ENCODE measurements at places on chromosomes 4 and X.

GRCh38 chrX:82626978-82627377, 881.1 kb upstream of the POU3F4 start:
- no peak for DNase-seq

- no peak for DNase-seq
These were observed 345.8 kb upstream of the SPANXN1 start for GRCh38 chrX:144901521-144901920.

GRCh38 chrX:110561034-110561433, 202.4 kb downstream of the RTL9 start:
- DNase-seq, result no peak

- DNase-seq, result no peak
These were observed 27.9 kb downstream of the PROM1 start for GRCh38 chr4:16055873-16056272.

GRCh38 chr4:925171-925570, 6.9 kb downstream of the GAK start:
- DNase-seq, result no peak

GRCh38 chr4:161247831-161248230, 916.0 kb downstream of the FSTL5 start:
- DNase-seq, result peak; percentile 5

DNA sequence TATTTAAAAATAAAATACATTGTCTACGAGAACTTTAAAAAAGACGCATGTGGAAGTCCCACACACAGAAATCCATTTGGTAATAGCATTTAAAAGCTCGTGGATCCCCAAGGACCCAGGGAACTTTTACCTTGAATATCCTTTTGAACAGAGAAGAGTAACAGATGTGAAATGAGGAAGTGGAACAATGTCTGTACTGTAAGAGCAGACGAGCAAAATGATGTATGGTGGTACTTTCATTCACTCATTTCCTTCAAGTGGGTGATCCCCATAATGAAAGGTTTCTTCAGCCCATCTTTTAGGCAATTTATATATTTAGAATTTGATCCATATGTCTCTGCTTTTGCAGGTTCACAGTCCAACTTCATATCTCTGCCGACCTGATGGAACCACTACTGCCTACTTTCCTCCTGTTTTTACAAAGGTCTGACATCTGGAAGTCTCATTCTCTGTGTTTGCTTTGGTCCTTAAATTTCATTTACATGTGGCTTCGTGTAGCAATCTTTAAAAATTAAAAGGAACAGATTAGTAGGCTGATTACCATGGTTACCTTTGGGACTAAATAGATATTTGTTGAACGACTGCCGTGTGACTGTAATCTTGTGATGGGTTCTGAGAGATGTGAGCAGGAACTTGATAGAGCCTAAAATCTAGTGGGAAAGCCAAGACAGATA, 188.4 kb downstream of the PALLD start:
- DNase-seq, result peak; percentile 6

- DNase-seq, result no peak
These were observed 21.5 kb downstream of the FRMPD4 start for GRCh38 chrX:12159799-12160198.

- DNase-seq, result no peak
These were observed 33.0 kb downstream of the MOB1B start for GRCh38 chr4:70935038-70935695.

GRCh38 chr4:32485956-32486355, 1765.8 kb downstream of the PCDH7 start:
- DNase-seq, result peak; percentile 10

GRCh38 chr4:173171987-173172386, 3.4 kb downstream of the GALNT7 start:
- no peak for DNase-seq

DNA sequence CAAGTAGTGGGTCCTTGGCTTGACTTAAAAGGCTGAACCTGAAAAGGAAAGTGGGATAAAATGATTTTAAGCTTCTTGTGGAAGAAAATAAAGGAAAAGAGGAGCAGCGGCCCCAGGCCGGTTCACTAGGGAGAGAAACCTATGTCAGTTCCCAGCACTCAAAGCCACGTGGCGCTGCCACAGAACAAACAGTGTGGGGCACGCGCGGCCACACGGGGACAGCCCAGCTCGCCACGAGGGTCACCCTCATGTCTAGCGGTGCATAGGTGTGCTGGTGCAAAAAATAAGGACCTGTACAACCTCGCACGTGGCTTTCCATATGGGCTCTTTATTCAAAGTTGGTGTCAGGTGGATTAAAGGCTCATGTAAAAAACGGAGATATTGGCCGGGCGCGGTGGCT, 17.1 kb downstream of the MSANTD1 start:
- DNase-seq, result no peak

DNA sequence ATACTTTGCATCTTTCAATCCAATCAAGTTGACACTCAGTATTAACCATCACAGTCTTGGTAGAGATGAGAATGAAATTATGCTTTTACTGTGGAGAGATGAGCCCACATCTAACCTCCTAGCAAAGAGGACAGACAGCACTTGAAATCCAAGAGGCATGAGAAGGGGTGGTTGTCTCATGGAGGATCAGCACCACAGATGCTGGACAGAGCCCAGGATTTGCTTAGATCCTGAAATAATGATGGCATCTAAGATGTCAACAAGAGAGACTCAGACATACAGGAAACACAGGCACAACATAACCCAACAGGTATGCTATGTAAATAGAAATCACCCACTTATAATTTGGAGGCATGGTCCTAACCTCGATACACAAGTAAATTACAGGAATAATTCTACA, 74.3 kb upstream of the VCX2 start:
- DNase-seq, result no peak

DNA sequence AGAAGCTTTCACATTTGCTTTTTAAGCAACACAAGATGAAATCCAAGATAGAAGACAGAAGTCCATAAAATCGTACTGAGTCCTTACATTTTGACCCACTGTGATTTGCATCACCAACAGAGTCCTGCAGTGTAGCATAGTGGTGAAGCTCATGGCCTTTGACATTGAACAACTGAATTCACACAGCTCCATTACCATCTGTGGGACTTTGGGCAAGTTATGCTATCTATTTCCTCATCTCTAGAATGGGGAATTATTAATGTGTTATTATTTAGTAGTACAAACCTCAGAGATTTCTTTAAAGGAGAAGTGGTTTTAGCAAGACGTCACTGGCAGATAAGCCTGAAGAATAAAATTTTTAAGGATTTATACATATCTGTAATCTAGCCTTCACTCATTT, 10.7 kb downstream of the GPRIN3 start:
- no peak for DNase-seq

DNA sequence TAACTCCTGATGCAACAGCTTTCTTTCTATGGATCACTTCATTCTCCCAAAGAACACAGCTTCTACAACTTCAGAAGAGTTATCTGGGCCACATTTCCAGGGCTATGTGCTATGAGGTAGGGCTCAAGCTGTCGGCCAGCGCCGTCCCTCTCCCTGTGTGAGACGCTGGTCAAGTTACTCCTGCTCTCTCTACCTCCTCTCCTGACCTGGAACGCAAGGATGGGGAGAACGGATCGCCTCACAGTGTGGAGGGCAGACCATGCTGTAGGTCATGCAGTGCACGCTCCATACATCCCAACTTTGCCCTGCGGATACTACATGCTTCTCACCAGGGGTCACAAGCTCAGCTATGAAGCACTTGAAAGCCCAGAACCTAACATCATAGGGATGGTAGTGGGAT, 42.4 kb downstream of the JAKMIP1 start:
- no peak for DNase-seq
